Fibroblast of villous mesenchyme (primary cell): ENCODE measurements at places on chromosomes 5 and 9.

DNA sequence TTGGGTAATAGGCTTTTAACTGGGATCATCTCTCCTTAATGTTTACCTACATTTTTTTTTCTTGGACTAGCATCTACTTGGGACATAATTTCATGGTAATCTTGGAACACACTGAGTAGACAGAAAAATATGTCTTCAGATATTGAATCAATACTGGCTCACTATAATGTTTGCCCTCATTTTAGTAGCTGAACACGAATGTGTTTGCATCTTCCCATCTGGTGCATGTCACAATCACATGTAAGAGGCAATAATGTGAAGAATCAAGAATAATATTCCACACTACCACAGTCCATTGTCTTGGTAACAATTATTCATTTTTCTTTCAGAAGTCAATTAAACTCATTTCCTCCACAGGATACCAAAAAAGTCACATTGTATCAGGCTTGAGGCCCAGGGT lies 382.7 kb upstream of the CDH10 start:
- DNase-seq = no peak

- no peak for DNase-seq
These were observed 3.5 kb downstream of the PRUNE2 start for GRCh38 chr9:76902395-76902794.

DNA sequence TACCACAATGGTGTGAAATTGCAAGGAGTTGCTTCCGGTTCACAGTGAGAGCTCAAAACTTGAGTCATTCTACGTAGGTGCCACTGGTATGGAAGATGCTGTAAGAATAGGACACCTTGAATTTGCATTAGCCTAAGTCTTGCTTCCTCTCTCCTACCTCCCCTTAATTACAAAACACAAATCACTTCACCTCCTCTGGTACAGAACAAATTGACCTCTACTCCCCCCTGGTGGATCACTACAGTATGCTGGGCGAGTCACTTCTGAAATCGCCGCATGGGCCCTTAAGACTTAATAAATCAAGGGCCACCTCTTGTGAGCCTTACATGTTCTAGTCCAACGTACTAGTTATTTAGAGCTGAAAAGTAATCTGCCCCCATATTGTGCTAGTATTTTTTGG lies 145.3 kb upstream of the SMARCA2 start:
- DNase-seq = peak; percentile 2

DNA sequence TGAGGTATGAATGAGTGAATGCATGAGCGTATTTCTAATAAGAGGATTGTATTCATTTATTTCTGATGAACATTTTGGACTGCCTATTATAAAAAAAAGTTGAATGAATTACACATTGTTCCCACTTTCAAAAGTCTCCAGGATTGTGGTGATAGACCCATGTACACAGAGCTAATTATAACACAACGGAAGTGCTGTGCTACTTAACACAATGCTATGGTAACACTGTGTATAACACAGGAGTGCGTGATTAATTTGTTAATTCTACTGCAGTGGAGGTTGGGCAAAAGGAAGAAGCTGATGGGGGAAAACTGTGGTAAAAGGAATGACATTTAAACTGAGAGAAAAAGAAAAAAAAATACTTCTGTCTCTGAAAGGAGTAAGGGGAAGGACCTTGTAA lies 147.8 kb upstream of the MEF2C start:
- DNase-seq = no peak

GRCh38 chr5:140576776-140577201 lies 12.2 kb downstream of the SLC35A4 start:
- peak; percentile 17 for DNase-seq
